ENCODE measurements at places on chromosomes 5 and 9.

DNA sequence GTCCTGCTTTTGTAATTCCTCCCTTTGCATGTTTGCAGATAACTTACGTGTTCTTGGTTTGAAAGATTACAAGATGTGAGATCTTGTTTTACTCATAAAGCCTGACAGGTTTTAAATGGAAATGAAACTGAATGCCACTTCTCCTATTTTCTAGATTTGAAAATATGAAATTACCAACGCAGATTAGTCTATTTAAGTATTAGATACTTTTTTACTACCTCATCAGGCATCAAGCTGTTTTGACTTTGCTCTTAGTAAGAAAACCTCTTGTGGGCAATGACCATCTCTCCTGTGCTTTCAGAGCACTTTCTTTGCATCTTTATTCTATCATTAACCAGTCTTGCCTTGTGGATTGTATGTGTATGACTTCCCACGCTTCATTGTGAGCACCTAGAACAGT lies 3.5 kb downstream of the DMXL1 start:
- no peak for DNase-seq

GRCh38 chr9:68780720-68781119 lies 75.7 kb downstream of the PIP5K1B start:
- no peak for DNase-seq

DNA sequence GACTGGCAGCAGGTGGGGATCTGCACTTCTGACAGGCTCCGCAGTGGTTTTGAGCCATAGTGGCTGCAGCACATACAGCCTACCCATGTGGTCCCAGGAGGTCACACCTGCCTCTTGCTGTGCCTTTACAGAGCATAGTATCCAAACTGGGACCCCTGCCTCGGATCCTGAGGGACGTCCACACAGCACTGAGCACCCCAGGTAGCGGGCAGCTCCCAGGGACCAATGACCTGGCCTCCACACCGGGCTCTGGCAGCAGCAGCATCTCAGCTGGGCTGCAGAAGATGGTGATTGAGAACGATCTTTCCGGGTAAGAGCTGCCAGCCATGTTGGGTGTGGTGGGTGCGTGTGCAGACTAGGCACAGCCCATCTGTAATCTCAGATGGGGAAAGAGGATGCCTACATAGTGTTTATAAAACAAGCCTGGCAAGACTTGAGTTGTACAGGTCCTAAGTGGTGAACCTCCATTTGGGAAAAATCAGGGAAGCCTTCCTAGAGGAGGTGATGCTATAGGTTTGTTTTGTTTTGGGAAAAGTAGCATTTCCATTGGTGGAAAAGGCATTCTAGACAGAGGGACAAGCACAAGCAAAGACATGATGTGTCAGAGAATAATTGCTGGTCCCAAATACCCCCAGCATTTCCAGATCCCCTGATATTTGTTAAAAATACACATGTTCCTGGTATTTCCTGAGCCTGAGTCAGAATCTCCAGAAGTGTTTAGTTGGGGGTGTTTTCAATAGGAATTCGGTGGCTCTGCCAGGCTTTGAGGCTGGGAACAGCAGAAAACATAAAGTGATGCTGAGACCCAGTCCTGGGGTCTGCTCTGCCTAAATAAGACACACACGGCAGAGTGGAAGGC lies 119.2 kb downstream of the DAB2IP start:
- no peak for DNase-seq

DNA sequence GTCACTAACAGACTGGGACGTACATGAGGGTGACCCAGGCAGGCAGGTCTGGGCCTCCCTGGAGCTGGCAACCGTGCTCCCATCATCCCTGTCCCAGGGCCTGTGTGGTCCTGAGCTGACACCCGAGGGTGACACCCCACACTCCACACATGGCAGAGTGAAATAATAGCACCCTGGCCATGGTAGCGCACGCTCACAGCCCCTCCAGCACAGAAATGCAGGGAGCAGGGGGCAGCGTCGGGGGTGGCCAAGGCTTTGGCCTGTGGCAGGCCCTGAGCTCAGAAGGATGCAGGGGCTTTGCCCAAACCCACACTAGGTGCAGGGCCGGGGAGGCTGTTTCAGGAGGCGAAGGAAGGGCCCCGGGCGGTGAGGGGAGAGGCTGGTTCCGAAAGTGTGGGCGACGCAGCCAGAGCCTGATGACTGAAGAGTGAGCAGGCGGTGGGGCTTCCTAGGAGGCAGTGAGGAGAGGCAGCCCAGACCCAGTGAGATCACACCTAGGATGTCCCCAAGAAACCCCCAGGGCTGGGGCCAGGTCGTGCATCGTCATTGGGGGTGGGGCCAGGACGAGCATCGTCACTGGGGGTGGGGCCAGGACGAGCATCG lies 12.9 kb downstream of the OR2V2 start:
- peak; percentile 10 for DNase-seq

- no peak for DNase-seq
Measured at GRCh38 chr9:131950487-131950886, 129.2 kb downstream of the MED27 start.

GRCh38 chr5:82259172-82259800 lies 18.9 kb downstream of the RPS23 start:
- DNase-seq: no peak

- DNase-seq: no peak
Measured at GRCh38 chr5:129161830-129162229, 67.3 kb downstream of the ISOC1 start.

GRCh38 chr5:65173130-65173525 lies 308.6 kb downstream of the ADAMTS6 start:
- DNase-seq: no peak

GRCh38 chr9:99008203-99008602 lies 64.5 kb downstream of the COL15A1 start:
- no peak for DNase-seq

GRCh38 chr9:127742435-127743088 lies 7.5 kb upstream of the TOR2A start:
- DNase-seq: no peak

GRCh38 chr5:59079622-59080620 lies 497.0 kb downstream of the RAB3C start:
- DNase-seq: no peak

DNA sequence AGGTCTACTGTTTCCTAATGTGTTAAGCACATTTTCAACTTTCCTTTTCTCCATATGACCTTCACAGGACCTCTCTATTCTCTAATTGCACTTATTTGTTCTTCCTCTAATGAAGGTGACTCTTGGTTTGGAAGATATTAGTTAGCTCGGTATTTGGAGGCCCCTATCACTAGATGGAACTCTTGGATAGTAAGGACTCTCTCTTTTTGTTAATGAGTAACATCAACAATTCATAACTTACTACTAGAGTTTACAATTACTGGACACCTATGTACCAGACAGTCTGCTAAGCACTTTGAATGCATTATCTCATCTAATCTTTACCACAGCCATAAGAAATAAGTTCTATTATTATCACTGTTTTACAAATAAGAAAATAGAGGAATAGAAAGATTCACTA lies 23.4 kb upstream of the PAM start:
- no peak for DNase-seq

DNA sequence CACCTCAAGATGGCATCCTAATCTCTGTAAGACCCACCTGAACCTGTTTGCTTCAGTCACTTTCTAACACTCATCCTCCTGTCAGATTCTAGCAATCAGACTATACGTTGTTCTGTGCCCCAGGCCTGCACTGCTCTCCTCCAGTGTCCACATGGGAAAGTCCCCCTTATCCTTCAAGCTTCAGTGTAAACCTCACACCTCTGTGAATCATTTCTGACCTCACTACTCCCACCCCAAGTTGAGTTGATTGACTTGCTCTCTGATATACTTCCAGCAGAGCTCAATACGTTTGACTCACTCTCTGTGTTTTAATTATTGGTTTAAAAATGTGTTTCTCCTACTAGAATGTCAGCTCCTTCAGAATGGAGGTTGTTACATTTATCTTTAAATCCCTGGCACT lies 240.2 kb downstream of the FBXL17 start:
- DNase-seq: no peak

GRCh38 chr9:32596936-32597335 lies 24.0 kb upstream of the NDUFB6 start:
- no peak for DNase-seq

- no peak for DNase-seq
Measured at GRCh38 chr5:123559434-123559775, 47.4 kb downstream of the CSNK1G3 start.

GRCh38 chr9:114278356-114278755 lies 44.5 kb upstream of the ORM1 start:
- no peak for DNase-seq

DNA sequence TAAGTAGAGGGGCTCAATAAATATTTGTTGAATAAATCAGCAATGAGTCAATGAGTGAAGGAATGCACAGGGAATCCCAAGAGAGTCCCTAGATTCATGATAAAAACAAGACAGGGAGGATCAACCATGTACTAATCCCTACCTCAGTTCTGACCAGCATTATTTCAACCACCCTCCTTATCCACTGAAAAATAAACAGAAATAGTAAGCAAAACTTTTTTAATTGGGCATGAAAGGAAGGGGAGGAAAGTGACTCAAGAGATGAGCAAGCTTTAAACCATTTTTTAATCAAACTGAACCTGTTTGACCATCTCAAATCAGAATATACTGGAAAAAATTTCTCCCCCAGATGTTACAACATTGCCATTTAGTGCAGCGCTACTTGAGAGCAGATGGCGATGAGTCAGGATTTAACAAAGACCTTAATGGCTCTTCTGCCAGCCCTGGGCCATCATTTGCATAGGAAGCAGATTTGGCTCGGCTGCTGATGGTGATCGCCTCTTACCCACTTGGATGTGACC lies 194.8 kb upstream of the SLC30A5 start:
- no peak for DNase-seq
